ENCODE measurements at places on chromosomes 16 and 17.

DNA sequence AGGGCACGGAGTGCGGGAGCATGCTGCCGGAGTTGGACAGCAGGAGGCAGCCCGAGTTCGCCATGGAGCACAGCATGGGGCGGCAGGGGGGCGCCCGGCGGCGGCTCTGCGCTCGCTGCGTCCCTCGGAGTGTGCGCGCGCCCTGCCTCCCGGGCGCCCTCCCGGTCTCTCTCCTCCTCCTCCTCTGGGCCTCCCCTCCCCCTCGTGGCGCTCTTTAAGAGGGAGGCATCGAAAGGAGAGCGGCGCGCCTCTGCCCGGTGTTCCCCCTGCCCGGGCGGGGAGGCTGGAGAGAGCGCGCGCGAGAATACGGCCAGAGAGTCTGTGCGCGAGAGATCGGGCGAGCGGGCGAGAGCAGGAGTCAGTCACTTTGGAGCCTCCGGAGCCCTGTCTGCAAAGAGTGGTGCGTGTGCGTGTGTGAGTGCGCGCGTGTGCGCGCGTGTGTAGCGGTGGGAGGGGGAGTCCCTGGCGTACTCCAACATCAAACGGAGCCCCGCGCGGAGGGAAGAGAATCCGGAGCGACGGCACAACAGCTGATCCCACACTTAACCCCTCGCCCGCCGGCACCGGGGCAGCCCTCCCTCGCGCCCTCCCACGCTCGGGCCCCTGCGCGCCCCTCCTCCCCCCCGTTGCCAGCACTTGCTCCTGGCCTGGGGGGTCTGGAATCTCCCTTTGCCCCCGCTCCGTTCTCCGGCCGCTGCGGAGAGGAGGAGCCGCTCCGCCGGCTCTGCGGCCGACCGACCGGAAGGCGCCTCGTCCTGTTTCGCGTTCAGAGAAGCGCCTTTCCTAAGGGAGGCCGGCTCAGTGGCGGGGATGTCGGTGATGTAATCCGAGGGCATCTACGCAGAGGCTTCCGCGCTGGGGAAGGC is 108.9 kb downstream of the ENGASE start:
- peak; percentile 38 for DNase-seq

- no peak for DNase-seq
These were observed 10.6 kb downstream of the ZNF668 start for GRCh38 chr16:31063495-31063842.

GRCh38 chr16:48499923-48500381 is 110.0 kb downstream of the N4BP1 start:
- no peak for DNase-seq

- DNase-seq: no peak
These were observed 284.8 kb upstream of the MAF start for GRCh38 chr16:79885320-79885719.
